ENCODE measurements at places on chromosomes 2 and 18.
A peak's percentile ranks its signal among the peaks of the same experiment; 100 is the strongest.

GRCh38 chr2:55519938-55520885 lies 694 bp downstream of the CFAP36 start:
- peak; percentile 51 for DNase-seq

GRCh38 chr2:197920088-197920487 lies 115.7 kb downstream of the PLCL1 start:
- peak; percentile 74 for DNase-seq

DNA sequence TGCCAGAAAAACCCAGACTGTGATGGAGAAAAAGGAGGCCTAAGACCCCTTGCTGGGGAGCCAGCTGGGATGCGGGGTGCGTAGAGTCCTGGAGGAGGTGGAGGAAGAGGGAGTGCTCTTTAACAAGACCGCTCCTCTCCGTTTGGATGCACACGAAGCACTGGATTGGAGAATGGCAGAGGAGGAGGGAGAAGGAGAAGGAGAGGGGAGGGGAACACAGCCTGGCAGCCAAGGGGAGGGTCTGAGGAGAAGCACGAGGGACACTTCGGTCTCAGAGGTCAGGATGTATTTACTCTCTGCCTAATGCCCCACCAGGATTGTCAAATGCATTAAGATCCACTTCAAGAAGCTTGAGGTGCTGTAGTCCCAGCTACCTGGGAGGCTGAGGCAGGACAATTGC lies 42.0 kb upstream of the SLC35G4 start:
- no peak for DNase-seq

DNA sequence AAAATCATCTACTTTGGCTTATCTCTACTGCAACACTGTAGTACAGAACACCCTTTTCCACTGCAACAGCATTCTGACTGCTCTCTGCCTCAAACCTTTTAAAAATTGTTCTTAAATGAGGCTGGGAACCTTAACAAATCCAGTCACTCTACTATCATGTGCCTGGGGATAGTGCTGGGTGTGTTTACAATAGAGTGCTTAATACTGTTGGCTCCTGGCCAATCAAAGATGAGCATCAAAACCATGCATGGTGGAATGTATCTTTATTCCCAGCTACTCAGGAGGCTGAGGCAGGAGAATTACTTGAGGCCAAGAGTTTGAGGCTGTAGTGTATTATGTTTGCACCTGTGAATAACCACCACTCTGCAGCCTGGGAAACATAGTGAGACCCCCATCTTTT lies 7.4 kb downstream of the ANKAR start:
- no peak for DNase-seq

GRCh38 chr2:54866868-54867267 lies 143.4 kb downstream of the EML6 start:
- no peak for DNase-seq

- DNase-seq: no peak
These were observed 148.2 kb upstream of the HNRNPA3 start for GRCh38 chr2:177064422-177064821.

DNA sequence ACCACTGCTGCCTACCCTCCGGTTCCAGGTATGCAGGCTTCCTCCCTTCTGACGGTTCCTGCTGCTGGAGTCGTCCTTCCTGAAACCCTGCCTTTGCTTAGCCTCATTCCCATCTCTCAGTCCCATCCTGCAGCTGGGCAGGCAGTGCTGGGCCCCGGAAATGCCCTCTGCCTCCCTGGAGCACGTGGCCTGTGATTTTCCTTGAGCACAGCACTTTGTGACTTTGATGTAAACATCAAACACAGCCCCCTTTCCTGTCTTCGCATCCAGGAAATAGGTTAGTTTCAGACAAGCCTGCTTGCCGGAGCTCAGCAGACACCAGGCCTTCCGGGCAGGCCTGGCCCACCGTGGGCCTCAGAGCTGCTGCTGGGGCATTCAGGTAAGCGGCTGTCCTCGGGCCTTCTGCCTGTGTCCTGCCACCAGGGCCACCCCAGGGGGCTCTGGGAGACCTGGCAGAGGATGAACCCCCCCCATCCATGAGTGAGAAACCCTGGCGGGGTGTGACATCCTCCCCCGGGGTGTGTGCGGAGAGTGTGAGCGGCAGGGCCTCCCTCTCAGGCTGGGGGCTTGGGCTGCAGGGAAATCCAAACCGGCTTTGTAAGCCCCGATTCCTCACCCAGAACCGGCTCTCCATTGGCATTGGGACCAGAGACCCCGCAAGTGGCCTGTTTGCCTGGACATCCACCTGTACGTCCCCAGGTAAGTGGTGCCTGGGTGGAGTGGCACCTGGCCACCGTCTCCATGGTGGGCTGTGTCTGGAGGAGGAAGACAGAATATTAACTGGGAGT lies at the start of gene ZAP70:
TSS of gene ZAP70 (plus strand) at position 281 of the 788 bp plus-strand sequence. CDS start 10,461 bp downstream, outside the sequence.
- no peak for DNase-seq

DNA sequence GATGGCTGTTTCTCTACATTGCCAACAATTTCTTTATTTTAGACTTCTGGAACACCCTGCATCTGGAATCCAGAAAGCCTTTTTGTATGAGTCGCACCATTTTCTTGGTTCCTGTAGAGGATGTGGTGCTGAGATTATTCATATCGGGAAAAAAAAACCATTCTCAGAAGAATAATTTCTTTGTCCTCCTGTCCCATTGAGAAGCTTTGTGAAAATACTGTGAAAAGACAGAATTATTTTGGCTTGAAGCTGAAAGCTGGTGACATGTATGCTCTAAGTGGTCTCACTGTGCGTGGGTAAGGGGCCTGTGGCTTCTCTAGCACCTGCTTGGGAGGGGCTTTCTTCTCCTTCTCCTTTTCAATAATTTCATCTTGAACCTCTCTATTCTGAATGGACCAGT lies 138.4 kb downstream of the FAM210A start:
- DNase-seq: no peak

GRCh38 chr2:98569197-98569793 lies 39.0 kb downstream of the COA5 start:
- no peak for DNase-seq

DNA sequence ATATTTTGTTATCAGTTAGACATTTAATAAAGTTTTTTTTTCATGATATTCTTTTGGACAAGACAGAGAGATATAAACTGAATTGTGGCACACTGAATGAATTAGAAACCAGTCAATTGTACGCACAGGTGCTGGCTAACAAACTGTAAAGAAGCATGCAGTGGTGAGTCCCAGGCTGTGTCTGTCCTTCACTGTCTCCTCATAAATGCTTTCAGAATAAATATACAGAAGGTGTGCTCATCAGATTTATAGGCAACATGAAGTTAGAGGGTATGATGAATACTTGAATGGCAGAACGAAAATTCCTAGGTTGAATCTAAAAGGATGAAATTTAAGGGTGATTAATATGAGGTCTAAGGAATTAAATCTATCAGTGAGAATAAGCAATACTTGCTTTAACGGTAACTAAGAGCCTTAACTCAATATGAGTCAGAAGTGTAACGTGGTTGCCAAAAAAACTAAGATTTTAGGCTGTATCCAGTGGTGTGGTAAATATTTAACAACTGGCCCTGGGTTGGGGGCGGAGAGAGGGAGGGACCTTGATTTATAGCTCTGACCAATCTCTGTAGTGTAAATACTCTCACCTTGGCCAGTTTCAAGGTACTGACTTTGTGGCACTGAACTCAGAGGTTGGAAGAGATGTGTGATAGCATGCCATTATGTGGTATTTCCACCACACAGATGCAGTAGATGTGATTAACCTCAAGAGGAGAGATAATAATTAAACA lies 41.9 kb upstream of the AAK1 start:
- DNase-seq: no peak

- no peak for DNase-seq
These were observed 45.4 kb downstream of the ASAP2 start for GRCh38 chr2:9252002-9252357.

DNA sequence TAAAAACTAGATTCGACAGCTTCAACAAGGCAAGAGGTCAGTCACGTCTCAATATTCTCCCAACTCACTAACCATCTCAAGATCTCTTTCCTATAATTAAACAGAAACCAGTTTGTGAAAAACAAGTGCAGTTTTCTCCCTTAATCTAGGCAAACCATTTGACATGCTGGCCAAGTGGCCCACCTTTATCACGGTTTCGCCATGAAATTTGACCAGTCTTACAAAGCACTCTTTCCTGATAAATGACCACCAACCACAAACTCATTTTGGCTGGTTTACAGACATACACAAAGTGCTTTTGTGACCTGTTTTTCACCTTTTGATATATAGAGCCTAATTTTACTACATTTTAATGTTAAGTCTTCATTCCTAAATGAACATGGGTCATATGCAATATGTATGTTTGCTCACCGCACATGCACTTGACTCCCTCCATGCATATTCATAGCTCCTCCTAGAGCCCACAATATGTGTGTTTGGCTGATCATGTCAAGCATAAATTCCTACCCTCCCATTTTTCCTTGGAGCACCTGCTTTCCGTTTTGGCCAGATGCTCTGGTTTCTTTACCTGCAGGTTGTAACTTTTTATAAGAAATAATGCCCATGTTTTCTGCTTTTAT lies 385.1 kb downstream of the RAD51AP2 start:
- no peak for DNase-seq

- no peak for DNase-seq
These were observed 12.3 kb downstream of the CRIM1 start for GRCh38 chr2:36367895-36368353.

DNA sequence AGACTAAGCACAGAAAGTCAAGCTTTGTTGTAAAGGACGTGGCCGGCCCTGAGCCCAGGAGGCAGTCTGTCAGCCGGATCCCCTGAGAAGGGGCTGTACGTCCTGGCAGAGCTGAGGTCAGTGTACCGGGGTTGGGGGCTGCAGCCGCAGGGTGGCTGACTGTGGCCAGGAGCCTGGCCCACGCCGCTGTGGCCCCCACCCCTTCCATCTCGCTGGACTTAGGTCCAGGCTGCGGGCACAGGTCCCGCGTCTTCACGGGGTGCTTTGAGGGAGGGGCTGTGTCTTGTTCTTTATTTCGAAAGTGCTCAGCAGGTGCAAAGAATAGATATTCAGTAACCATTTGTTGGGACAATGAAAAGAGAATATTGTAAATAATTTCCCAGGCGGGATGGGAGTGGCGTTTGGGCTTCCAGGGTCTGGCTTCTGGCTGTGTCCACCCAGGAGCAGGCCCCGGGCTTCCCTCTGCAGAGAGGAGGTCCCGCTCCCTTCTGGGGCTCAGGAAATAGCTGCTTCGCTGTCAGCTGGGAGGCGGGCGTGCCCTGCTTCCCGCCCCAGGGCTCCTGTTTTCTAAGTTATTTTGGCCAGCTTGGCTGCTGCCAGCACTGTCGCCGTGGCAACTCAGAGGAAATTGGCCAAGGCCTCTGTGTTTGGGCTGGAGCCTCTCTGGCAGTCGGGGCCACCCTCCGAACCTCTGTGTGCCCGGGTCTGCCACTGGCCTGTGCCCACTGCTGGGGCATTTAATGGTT lies 7.4 kb downstream of the NFATC1 start:
- peak; percentile 85 for DNase-seq

DNA sequence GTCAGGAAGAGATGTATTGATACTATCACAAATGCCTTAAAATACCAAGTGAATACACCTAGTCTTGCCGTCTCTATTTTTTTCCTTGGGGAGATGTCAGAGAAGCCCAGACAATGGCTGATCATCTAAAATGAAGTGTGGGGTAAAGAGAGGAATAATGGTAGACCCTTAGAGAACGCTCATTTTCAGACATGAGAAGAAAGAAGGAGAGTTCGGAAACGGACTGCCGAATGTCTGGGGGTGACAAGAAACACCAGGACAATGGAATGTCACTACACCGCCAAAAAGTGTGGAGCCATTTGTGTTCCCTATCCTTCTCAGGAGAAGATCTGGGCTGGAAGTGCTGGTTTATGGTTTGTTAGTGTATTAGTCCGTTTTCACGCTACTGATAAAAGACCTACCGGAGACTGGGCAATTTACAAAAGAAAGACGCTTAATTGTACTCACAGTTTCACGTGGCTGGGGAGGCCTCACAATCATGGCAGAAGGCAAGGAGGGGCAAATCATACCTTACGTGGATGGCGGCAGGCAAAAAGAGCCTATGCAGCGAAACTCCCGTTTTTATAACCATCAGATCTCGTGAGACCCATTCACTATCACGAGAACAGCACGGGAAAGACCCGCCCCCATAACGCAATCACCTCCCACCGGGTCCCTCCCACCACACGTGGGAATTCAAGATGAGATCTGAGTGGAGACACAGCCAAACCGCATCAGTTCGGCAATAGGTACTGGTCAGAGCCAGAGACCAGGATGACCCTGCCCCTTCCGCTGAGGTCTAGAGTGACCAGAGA lies 743.7 kb downstream of the GALR1 start:
- DNase-seq: no peak

DNA sequence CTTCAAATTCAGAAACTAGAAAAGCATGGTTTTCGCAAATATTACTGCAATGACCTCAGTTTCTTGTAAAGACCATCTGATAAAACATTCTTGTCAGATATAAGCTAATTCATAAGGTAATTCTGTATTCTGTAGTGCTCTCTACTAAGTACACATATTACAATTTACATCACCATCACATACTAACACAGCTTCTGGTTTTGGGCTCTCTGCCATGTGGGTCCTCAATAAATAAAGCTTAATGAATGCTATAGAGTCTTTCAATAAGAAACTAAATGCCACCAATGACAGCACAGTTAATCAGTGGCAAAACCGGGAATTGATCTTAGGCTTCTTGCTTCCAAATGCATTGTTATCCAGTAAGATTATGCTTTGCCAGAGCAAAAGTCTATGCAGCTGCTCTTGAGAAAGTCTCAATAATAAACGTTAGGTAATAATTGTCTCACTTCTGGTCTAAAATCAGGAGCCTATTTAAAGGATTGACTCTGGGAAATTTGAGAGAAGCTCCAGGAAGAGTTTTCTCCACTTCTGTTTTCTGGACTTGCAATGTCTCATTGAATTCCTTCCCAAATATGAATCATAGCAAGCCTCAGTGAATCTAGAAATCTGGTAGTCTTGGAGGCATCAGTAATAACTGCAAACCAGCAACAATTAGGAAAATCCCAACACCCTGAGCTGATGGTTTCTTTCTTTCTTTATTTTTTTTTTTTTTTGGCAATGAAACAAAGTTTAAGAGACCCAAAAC lies 67.9 kb upstream of the RAPGEF4 start:
- peak; percentile 22 for DNase-seq

GRCh38 chr2:58484221-58484620 lies 243.1 kb upstream of the FANCL start:
- DNase-seq: no peak
